ENCODE measurements at places on chromosomes 4 and X.
A peak's percentile ranks its signal among the peaks of the same experiment; 100 is the strongest.

- DNase-seq, result no peak
These were observed 511.8 kb upstream of the LCORL start for GRCh38 chr4:18533262-18533775.

GRCh38 chr4:168384437-168385141 is 66.0 kb upstream of the DDX60 start:
- DNase-seq, result no peak

- DNase-seq, result no peak
These were observed 11.7 kb downstream of the KIAA0232 start for GRCh38 chr4:6794189-6794588.

GRCh38 chr4:75321484-75321883 is 192.7 kb downstream of the RCHY1 start:
- no peak for DNase-seq

DNA sequence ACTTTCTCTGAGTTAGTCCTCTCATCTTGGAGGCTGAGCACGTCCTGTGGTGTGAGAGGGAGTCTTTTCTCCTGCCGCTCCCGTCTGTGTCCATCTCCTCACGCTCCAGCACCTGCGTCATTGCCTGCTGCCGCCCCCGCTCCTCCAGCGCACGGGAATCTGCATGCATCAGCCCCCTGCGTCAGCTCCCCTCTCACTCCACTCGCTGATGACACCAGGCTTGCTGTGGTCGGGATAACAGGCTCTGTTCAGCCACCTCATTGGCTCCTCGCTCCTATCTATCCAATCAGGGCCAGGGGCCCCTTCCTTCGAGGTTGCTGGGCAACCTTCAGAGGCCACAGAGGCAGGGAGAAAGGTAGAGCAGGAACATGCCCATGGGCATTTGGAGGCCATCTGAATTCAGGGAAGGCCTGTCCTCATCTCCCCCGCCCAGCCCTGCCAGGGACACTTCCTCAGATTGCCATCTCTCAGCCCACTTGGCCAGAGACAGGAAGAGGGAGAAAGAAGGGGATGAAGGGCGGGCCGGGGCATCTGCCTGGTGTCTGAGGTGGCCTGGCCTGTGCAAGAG is 9.3 kb downstream of the ZNF185 start:
- DNase-seq, result peak; percentile 36

DNA sequence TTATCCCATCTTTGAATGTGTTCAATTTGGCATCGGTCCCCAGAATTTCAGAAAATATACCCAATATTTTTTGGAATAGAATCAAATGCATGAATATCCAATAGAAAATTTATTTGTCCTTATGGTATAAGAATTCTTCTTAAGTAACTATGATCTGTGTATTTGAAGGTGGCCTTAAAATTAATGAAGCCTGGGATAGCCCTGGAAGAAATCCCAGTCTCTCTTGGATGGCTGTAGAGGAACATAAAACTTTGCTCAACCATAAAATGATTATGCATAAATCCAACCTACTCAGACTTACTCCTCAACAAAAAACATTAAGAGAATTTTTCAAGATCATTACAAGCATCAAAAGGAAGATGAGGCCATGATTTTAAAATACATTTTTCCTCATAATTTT is 269.4 kb upstream of the SMIM31 start:
- DNase-seq, result no peak

DNA sequence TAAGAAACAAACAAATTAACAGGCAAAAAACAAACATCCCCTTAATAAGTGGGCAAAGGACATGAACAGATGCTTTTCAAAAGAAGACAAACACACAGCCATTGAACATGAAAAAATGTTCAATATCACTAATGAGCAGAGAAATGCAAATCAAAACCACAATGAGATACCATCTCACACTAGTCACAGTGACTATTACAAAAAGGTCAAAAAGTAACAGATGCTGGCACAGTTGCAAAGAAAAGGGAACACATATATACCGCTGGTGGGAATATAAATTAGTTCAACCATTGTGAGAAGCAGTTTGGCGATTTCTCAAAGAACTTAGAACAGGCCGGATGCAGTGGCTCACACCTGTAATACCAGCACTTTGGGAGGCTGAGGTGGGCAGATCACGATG is 146.1 kb upstream of the NEIL3 start:
- no peak for DNase-seq

GRCh38 chr4:36914106-36914505 is 330.4 kb upstream of the NWD2 start:
- DNase-seq, result no peak

- DNase-seq, result no peak
These were observed 320.5 kb upstream of the TET2 start for GRCh38 chr4:104826171-104826570.

GRCh38 chrX:475926-476723 is 89.4 kb upstream of the PPP2R3B start:
- no peak for DNase-seq

GRCh38 chr4:98568941-98569663 is 89.3 kb downstream of the TSPAN5 start:
- DNase-seq, result peak; percentile 95

DNA sequence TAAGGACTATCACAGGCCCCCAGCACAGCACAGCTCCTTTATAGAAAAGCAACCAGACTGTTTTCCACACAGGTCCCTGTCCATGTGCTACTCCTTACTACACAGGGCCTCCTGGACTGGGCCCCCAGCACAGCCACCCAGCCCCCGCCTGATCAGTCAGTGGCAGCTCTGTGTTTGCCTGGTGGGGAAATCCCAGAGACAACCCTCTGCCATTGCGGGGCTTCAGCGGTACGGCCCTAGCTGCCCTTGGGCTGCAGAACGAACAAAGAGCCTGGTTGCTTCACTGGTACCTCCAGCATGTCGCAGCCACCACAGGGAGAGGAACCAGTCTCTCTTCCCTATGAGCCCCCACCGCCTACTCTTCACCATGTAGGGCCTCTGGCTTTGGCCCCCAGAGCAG is 30.7 kb downstream of the CBR4 start:
- DNase-seq, result no peak

- DNase-seq, result no peak
These were observed 46.2 kb upstream of the IGFBP7 start for GRCh38 chr4:57156242-57156990.

DNA sequence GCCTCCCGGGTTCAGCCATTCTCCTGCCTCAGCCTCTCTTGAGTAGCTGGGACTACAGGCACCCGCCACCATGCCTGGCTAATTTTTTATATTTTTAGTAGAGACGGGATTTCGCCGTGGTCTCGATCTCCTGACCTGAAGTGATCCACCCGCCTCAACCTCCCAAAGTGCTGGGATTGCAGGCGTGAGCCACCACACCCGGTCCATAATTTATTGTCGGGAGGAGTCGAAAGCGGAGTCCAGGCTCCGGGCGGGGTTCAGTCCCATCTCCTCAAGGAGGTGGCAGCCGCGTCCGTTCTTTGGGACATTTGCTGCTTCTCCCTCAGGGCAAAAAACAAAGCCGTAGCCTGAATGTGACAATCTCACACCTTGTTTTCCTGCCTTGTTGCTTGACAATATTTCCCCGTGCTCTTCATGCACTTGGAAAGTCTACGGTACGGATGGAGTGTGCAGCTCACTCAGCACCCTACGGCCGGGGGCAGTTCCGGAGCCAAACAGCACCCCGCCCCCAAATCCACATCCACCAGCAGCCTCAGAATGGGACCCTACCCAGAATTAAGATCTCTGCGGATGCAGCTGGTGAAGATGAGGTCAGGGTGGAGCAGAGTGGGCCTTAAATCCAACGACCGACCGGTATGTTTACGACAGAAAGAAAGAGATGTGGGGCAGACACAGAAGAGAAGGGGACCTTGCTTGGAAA is 9.6 kb downstream of the GTPBP6 start:
- DNase-seq, result no peak

DNA sequence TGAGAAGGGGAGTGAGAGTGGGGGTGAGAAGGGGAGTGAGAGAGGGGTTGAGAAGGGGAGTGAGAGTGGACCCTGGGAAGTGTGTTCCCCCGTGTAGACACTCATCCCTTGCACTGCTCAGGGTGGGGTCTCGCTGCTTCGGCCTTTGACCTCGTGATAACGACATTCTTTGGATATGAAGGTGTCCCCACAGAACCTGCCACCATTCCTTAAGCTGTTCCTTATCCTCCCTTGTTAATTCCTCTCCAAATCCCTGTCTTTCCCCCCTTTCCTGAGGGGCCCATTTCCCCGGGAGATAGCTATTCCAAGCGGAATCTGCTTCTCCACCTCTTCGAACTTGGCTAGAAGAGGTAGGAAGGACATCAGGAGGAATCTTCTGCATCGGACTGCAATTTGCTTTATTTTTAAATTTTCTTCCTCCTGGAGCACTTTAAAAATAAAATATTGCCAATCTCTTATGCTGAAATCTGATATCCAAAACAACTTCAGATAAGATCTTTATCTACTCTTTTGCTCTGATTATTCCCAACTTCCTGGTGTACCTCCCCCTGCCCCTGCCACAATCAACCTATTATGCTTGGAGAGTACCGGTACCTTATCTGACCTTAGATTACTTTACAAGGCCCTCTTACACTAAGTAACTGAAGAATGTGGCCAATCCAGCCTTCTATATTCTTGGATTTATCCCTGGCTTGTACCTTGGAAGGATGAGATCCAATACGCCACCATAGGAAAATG is 15.6 kb downstream of the TRIML1 start:
- no peak for DNase-seq

- DNase-seq, result no peak
These were observed 51.4 kb downstream of the CD99L2 start for GRCh38 chrX:150847088-150847487.

- no peak for DNase-seq
These were observed 467.0 kb downstream of the PPARGC1A start for GRCh38 chr4:23422878-23423277.

- no peak for DNase-seq
These were observed 297.4 kb upstream of the DKK2 start for GRCh38 chr4:107333518-107333917.

GRCh38 chr4:71257761-71258160 is 81.1 kb upstream of the SLC4A4 start:
- DNase-seq, result no peak

DNA sequence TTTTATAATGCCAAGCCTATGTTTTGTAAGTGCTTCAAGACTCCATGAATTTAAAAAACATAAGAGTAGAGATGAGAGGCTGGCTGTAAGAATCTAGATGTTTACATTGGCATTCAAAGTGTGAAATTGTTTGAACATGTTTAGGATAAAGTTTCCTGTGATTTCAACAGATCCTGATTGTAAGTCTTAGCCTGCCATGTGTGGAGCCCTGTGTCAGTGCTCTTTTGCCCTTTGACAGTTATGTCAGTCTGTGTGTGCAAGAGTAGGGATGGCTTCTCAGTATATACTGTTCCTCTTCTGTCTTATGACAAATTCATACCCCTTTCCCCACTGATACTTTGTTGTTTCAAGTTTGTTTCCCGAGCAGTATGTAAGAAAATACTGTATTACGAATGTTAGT is 68.2 kb downstream of the USP9X start:
- no peak for DNase-seq

GRCh38 chrX:154375156-154375504 is 696 bp upstream of the FLNA start:
- no peak for DNase-seq

All from cerebellar cortex (tissue), 1 donor.